NCI-H1930 (cell line): ENCODE measurements at places on chromosomes 5 and 9.

DNA sequence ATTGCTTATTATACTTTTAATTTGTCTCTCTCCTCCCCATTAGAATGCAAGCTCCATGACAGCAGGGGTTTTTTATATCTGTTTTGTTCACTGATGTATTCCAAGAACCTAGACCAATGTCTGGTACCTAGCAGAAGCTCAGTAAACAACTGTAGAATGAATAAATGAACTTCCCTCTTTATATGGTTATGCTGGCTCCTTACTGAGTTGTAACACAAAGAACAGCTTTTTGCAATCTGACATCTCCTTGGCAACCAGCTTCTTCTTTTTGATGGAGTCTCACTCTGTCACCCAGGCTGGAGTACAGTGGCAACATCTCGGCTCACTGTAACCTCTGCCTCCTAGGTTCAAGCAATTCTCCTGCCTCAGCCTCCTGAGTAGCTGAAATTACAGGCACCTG lies 13.6 kb downstream of the TRMO start:
- DNase-seq, result no peak

DNA sequence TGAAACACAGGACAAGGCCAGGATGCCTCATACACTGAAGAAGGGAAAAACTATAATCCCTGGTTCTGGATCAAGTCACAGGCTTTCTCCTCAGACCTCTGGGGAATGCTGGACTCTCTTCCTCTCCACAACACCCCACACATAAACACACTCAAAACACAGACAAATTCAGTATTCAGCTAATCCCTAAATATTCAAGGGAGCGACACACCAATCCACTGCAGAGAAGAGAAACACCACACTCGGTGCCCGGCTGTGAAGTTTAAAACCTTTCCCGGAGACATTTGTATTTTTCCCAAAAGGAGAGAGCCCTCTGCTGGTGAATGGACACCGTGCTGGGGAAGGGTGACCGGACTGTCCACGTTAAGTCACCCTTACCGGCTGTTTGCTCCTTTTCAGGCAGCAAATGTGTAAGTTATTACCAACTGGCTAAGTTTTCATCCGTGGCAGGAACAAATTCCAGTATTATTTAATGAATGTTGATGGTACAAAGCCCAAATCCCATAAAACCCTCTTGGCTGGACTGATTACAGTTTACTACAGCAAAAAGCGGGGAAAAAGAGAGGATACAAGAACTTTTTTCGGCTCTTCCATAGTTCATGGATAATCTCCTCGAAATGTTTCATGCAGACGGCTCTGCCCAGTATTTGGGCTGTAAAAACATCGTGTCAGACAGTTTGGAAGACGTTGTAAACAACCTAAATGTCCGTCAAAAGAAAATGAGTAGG lies 130.9 kb upstream of the SLC30A5 start:
- DNase-seq, result peak; percentile 15

GRCh38 chr5:82593481-82593880 lies 315.3 kb upstream of the RPS23 start:
- no peak for DNase-seq

GRCh38 chr5:169695025-169695625 lies 58.0 kb downstream of the DOCK2 start:
- DNase-seq, result no peak

DNA sequence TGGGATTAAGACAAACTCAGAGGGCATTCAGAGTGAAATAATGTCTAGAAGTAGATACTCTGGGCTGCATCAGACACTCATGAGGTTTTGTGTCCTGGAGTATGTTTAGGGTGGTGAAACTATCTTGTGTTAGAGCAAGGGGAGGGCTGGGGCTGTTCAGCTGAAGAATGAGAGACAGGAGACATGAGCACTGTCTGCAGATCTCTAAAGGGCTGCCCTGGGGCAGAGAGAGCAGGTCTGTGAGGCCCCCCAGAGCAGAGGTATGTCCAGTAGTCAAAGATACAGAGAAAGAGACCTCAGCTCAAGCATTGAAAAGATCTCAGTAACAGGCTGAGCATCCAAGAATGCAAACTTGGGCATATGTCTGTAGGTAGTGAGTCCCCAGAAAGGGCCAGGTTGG lies 45.9 kb upstream of the SHB start:
- no peak for DNase-seq

DNA sequence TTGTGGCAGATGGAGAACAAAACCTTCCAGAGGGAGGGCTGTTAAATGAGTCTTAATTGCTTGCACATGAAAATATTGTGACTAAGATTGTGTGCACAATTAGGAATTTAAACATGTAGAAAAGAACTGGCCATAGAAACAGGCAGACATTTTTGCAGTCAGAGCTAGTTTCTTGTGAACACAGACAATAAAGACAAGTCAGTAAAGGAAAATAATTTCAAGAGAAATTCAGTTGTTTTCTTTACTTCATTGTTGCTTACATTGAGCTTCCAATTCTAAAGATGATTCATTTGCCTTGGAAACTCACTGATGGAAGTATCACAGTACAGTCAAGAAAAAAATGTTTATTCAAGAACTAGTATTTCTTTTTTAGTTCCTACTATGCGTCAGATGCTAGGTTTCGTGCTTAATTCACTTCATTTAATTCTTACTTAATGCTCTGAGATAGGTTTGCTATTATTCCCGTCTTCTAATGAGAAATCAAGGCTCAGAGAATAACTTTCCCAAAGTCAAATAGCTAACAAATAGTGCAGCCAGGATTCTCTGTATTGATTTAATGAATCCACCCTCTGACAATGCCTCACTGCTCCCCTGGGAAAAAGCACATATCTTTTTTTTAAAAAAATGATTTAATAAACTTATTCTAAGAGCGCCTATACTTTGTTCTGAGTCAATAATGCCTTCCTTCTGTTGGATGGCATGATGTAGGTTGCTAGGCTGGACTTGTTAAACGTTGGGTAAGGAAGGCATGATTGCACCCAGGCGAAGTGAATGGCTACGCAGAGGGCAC lies 581.4 kb downstream of the RAB3C start:
- DNase-seq, result no peak

- DNase-seq, result no peak
These were observed 20.1 kb upstream of the NSMF start for GRCh38 chr9:137478962-137479861.

DNA sequence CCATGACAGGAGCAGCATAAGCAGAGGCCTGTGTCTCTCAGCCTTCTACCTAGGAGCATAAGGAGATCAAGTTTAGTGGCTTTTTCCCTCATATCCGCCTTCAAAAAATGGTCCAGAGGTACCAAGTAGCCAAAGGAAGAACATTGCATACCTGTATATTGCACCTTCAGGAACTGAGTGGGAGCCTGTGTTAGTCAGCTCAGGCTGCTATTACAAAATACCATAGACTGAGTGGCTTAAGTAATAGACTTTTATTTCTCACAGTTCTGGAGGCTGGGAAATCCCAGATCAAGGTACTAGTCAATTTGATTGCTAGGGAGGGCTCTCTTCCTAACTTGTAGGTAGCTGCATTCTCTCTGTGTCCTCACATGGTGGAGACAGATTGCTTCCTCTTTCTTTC lies 597.4 kb upstream of the PTGER4 start:
- no peak for DNase-seq

DNA sequence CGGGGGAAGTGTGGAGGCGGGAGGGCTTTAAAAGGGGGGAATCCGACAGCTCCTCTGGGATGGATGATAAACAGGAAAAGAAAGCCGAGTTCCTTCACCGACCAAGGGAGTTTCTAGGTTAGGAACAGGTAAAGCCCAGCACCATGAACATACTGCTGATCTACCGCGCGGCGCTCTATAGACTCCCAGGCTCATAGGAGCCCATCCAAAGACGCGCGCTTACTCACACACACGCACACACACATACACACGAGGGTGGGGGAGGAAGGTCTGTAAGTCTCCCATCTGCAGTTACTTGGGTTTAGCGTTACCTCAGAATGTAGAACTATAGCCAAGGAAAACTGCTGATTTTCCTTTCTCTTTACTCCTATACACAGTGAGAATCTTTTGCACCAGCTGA lies 2.6 kb upstream of the GABRB2 start:
- DNase-seq, result no peak

DNA sequence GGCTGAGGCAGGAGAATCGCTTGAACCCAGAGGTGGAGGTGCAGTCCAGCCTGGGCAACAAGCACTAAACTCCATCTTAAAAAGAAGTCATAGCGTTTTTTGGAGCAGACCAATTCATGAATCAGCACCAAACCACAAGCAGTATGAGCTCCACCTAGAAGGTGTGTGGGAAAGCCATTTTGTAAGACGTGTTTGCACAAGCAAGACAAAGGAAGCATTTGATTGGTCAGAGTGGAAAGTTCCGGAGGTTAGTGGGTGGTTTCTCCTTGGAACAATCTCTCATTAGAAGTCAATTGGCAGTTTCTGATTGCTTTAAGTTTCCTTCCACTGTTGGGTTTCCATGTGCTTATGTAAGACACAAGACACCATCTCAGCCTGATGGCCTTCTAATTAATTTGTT lies 5.0 kb downstream of the SRD5A1 start:
- DNase-seq, result no peak

- DNase-seq, result no peak
These were observed 173.9 kb downstream of the C9orf50 start for GRCh38 chr9:129446828-129447550.

GRCh38 chr5:172748341-172748843 lies 22.6 kb downstream of the DUSP1 start:
- no peak for DNase-seq

GRCh38 chr5:98963019-98963418 lies 34.2 kb upstream of the CHD1 start:
- DNase-seq, result no peak

- DNase-seq, result no peak
These were observed 2.1 kb downstream of the DHX29 start for GRCh38 chr5:55305345-55305744.

GRCh38 chr9:126009047-126009446 lies 261.9 kb downstream of the PBX3 start:
- DNase-seq, result no peak

GRCh38 chr9:35726931-35727330 lies 5.1 kb downstream of the TLN1 start:
- no peak for DNase-seq

GRCh38 chr9:137802521-137803243 lies 74.9 kb upstream of the CACNA1B start:
- no peak for DNase-seq

DNA sequence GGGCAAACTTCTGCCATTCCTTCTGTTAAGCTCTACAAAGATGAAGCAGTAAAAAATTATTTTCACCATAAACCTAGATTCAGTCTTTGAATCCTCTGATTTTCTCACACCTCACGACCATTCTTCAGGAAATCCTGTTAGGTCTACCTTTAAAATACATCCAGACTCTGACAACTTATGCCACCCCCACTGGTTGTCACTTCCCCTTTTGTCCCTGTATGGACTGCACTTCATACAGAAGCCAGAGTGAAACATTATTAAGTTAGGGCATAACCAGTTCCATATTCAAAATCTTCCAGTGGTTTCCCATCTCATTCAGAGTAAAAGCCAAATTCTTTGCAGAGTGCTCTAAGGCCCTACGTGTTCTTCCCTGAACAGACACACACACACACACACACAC lies 499.8 kb downstream of the RASEF start:
- no peak for DNase-seq

GRCh38 chr5:53892224-53892623 lies 331.8 kb downstream of the NDUFS4 start:
- no peak for DNase-seq

DNA sequence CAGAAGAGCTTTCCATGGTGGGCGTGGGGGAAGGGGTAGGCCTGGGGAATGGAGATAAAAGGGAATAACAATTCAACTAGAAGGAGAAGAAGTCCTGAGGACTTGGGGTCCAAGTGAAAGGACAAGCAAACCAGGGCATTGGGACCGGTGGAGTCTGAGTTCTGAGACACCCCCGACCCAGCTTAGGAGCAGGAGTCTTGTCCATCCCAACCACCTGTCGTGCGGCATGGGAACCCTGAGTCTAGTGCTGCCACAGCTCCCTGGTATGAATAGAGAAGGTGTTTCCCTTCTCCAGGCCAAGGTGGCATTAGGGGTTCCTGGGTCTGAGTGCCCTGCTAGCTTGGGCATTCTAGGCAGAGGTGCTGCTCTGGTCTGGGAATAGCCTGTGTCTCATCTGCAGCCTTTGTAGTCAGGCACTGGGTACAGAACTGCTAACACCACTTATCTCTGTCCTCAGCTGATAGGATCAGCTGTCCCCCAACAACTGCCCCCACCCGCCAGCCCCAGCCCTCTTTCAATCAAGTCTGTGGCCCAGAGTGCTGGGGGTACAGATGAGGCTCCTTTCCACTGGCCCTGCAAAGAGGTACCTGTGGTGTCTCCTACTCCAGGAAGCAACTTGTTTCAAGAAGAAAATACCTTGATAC lies 9.9 kb downstream of the HNRNPAB start:
- DNase-seq, result no peak

DNA sequence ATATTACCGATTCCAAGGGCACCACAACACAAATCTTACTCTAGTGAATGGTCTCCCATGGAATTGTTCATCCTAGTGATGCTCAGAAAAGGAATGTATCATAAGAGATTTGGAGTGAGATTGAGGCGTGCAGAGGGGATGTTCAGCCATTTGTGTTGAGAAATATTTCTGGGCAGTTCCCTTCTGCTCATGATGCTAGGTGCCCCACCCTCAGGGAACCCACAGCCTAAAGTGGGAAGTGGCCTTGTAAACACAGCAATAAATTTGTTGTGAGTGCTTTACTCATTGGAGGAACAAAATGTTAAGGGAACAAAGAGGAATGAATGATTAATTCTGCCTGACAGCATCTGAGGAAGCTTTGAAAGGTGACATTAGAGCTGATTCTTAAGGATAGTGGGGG lies 129.9 kb downstream of the TLE4 start:
- no peak for DNase-seq

DNA sequence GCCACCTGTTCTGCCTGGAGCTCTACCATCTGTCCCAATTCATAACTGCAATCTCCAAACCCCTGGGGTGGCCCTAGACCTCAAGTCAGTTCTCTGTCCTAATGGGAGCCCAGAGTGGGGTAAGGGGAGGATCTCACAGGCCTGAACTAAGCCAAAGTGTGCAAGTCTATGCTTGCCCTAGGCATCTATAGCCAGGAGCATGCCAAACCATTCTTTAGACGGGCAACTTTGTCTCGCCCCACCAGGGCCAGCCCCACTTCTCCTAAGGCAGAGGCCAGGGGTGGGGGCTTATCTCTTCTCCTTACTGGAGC lies 3.3 kb downstream of the ACSL6 start:
- DNase-seq, result no peak

- DNase-seq, result no peak
These were observed 26.1 kb upstream of the CTSL start for GRCh38 chr9:87699835-87700234.
